ENCODE measurements at places on chromosomes 1 and 21.

DNA sequence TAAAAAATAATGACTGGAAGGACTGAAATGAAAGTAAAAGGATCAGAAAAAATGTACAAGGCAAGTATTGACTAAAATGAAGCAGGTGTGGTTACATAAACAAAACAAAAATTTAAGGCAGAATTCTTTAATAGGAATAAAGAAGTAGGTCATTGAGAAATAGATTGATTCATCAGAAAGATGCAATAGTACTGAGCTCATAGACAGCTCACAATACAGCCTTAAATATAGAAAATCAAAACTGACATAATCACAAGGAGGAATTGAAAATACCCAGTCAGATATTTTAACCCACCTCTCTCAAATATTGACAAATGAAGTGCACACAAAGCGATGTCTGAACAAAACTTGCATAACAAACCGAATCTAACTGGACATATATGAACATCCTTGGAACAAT is 366.8 kb upstream of the DPYD start:
- H3K4me3 ChIP-seq = no peak overlapping the region
- H3K27me3 ChIP-seq = no peaks in the 10 kb centered on the region
- no peaks in the 10 kb centered on the region for H3K4me1 ChIP-seq
- no peaks in the 10 kb centered on the region for H3K36me3 ChIP-seq
- no peak overlapping the region for H3K27ac ChIP-seq

DNA sequence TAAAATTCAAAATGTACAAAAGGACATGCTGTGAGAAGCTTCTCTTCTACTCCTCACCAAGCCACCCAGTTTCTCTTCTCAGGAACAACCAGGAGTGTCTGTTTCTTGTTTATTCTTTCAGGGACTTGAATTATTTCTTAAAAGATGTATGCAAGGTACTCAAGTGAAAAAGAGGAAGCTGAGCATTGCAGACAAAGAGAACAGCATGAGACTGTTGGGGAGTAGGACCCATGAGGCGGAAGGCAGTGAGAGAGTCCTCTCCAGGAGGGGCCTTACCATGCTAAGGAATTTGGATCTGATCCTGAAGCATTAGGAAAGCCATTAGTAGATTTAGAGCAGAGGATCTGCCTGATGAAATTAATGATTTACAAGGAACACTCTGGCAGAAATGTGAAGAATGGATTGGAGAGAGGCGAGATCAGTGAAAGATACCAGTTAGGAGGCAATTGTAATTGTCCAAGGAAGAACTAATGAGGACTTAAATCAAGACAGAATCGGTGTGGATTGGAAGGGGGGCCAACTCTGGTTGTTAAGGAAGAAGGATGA is 14.7 kb upstream of the SSX2IP start:
- DNase-seq = no peak
- no peak overlapping the region for H3K4me3 ChIP-seq
- peaks cover 6% of the 10 kb centered on the region for H3K4me1 ChIP-seq
- H3K27me3 ChIP-seq = no peaks in the 10 kb centered on the region
- no peaks in the 10 kb centered on the region for H3K36me3 ChIP-seq
- H3K27ac ChIP-seq = no peak overlapping the region

- H3K27ac ChIP-seq = no peak overlapping the region
- DNase-seq = no peak
- H3K27me3 ChIP-seq = peaks cover 12% of the 10 kb centered on the region
Measured at GRCh38 chr1:236354330-236355147, 39.5 kb upstream of the EDARADD start.

- peaks cover 6% of the 10 kb centered on the region for H3K4me1 ChIP-seq
- no peak for DNase-seq
- no peak overlapping the region for H3K4me3 ChIP-seq
- H3K27ac ChIP-seq = no peak overlapping the region
Measured at GRCh38 chr1:212853658-212854057, 4.4 kb upstream of the FLVCR1 start.

- peaks cover 5% of the 10 kb centered on the region for H3K27me3 ChIP-seq
- H3K4me1 ChIP-seq = peaks cover 5% of the 10 kb centered on the region
- H3K36me3 ChIP-seq = no peaks in the 10 kb centered on the region
- DNase-seq = no peak
Measured at GRCh38 chr21:42321845-42322244, 6.6 kb upstream of the TFF3 start.

- H3K27me3 ChIP-seq = no peaks in the 10 kb centered on the region
- DNase-seq = no peak
- no peak overlapping the region for H3K4me3 ChIP-seq
- H3K4me1 ChIP-seq = peaks cover 10% of the 10 kb centered on the region
Measured at GRCh38 chr1:239558559-239558958, 172.2 kb downstream of the CHRM3 start.

DNA sequence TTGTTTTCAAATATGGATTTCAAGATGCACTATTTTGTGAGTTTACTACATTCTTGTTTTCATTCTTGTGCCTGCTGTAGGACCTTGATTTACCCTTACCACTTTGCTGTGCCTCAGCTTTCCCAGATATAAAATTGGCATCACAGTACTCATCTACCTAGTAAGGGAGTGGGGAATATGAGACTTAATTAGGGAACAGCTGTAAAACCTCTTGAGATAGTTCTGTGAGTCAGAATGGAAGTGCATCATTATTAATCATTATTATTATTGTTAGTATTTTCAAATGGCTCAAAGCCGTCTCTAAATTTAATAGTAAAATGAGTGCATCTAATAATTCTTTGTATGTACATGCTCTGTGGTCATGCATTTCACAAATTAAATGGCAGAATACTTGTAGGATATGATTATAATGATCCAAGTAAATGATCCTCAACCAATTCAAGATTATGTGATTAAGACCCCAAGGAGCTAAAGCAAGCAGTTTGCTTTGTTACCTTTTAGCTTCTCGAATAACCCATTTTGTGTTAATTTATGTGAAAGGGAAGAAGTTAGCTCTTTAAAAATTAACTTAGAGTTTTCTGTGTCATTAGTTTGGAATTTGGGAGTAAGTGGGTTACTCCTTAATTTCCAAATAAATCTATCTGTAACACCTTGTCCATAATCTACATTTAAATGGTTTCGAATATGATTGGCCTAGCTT is 155.4 kb downstream of the NFIA start:
- no peak for DNase-seq
- no peaks in the 10 kb centered on the region for H3K36me3 ChIP-seq
- H3K27me3 ChIP-seq = peaks cover 3% of the 10 kb centered on the region
- no peaks in the 10 kb centered on the region for H3K4me1 ChIP-seq
- no peak overlapping the region for H3K4me3 ChIP-seq
- no peak overlapping the region for H3K27ac ChIP-seq

DNA sequence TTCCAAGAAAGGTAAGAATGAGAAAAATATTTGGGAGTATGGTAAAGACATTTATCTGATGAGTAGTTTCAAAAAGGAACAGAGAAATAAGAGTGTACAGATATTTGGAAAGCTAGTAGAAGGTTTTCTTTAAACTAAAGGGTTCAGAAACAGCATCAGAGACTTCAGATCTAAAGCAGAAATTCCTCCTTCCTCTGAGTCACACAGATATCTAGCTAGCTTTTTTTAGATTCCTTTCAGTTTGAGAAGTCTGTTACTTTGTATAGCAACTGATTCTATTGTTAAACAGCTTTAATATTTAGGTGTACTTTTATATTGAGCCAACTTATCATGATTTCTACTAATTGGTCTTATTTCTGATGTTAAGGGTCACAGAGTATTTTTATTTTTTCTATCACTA is 4.7 kb downstream of the AMY2B start:
- H3K27me3 ChIP-seq = no peaks in the 10 kb centered on the region
- DNase-seq = no peak
- no peak overlapping the region for H3K4me3 ChIP-seq
- H3K4me1 ChIP-seq = peaks cover 6% of the 10 kb centered on the region
- H3K36me3 ChIP-seq = peaks cover 3% of the 10 kb centered on the region

DNA sequence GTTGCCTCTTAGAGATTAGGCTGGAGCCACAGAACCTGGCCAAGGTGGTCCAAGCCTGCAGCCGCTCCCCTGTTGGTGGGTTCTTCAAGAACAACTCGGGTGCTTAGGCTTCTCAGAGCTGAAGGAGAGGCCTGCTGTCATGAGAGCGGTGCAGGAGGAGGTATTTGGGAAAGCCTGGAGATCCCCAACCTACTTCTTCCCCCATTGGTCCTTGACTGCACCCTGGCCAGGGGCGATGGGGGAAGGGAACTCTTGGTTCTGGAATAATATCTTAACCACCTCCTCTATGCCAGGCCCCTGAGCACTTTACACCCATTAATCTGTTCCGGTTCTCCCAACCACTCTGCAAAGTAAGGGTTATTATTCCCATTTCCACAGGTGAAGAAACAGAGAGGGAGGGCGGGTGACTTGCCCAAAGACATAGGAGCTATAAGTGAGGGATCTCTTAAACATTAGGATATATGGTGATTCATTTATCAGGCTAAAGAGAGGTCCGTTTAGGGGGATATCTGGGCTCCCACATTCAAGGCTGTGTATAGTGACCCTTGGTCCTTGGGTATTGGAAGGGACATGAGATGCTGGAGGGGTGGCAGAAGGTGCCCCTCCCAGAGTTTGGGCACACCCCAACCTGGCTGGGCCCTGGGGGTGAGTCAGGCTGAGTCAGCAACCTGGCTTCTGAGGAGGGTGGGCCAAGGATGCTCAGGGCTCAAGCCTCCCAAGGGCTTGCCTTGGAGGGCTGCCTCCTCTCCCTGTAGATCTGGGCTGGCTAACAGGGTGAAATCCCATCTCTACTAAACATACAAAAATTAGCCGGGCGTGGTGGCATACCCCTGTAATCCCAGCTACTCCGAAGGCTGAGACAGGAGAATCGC is 5.2 kb downstream of the TRNP1 start:
- peaks cover 25% of the 10 kb centered on the region for H3K27me3 ChIP-seq
- H3K4me1 ChIP-seq = peaks cover 4% of the 10 kb centered on the region

DNA sequence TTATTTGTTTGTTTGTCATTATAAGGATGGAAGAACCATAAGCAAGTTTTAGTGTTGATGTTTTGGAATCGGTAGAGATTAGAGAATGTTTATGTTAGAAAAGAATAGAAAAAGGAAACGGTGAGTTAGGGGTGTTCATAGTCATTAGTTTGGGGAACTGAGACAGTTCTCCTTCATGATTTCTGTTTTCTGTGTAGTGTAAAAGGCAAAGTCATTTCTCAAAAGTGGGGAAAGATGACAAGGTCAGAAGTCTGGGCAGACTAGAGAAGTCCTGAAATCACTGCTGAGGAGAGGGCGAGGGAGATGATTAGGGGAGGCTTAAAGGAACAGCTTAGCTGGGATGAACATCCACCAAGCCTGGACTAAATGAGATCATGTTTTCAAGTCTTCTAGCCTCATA is 498.9 kb downstream of the TTLL7 start:
- H3K36me3 ChIP-seq = peaks cover 5% of the 10 kb centered on the region
- no peak overlapping the region for H3K4me3 ChIP-seq
- H3K4me1 ChIP-seq = peaks cover 29% of the 10 kb centered on the region
- H3K27me3 ChIP-seq = no peaks in the 10 kb centered on the region

DNA sequence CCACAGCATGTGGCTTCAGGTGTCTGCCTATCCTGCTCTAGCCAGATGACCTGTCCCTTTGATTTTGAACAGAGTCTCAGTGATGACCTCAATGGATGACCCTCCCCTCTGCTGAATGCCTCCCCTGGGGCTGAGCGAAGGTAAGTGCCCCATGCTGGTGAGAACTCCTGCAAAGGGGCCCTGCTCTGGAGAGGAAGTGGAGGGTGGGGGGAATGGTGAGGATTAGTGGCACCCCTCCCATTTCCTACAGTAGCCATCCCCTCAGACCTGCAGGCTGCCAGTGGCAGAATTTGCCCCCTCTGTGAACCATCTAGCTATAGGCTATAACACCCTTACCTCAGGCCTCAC is 3.7 kb upstream of the PMVK start:
- peaks cover 73% of the 10 kb centered on the region for H3K4me1 ChIP-seq
- DNase-seq = no peak
- H3K27me3 ChIP-seq = no peaks in the 10 kb centered on the region
- peak overlapping the region; percentile 80 for H3K27ac ChIP-seq
- peaks cover 5% of the 10 kb centered on the region for H3K36me3 ChIP-seq

GRCh38 chr1:116323491-116323890 is 49.6 kb upstream of the ATP1A1 start:
- H3K27me3 ChIP-seq = no peaks in the 10 kb centered on the region
- H3K4me1 ChIP-seq = peaks cover 68% of the 10 kb centered on the region
- H3K4me3 ChIP-seq = no peak overlapping the region
- no peak for DNase-seq

GRCh38 chr1:1208713-1209433 is 2.5 kb upstream of the TNFRSF18 start:
- H3K4me3 ChIP-seq = peak overlapping the region; percentile 77
- peak; percentile 83 for DNase-seq
- no peaks in the 10 kb centered on the region for H3K27me3 ChIP-seq

DNA sequence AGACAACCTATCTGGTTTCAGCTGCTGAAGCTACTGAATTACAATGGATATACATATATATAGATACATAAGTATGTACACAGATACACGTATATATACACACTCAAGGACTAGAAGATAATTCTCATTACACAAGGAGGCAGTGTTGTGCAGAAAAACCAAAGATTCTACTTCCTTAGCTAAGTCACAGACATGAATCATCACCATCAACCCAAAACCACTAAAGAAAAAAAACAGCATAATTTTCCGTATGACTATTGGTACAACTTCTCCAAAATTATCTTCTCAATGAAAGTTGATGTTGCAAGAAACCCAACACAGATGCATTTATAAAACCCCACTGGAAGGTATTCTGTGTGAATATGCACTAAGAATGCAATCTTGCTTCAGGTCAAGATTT is 36.8 kb upstream of the RPF1 start:
- H3K4me1 ChIP-seq = peaks cover 23% of the 10 kb centered on the region
- H3K36me3 ChIP-seq = no peaks in the 10 kb centered on the region
- no peak overlapping the region for H3K4me3 ChIP-seq
- H3K27me3 ChIP-seq = peaks cover 5% of the 10 kb centered on the region

- no peak for DNase-seq
- no peaks in the 10 kb centered on the region for H3K36me3 ChIP-seq
- no peaks in the 10 kb centered on the region for H3K4me1 ChIP-seq
- H3K27ac ChIP-seq = no peak overlapping the region
- H3K27me3 ChIP-seq = no peaks in the 10 kb centered on the region
- H3K4me3 ChIP-seq = no peak overlapping the region
Measured at GRCh38 chr21:21864321-21864840, 866.2 kb downstream of the NCAM2 start.

- no peaks in the 10 kb centered on the region for H3K36me3 ChIP-seq
- no peaks in the 10 kb centered on the region for H3K4me1 ChIP-seq
- H3K4me3 ChIP-seq = no peak overlapping the region
- peak; percentile 23 for DNase-seq
Measured at GRCh38 chr1:65958561-65959350, 166.1 kb downstream of the PDE4B start.

GRCh38 chr1:1019122-1019999 is 559 bp upstream of the AGRN start:
- peak; percentile 90 for DNase-seq
- peaks cover 15% of the 10 kb centered on the region for H3K4me1 ChIP-seq
- peaks cover 9% of the 10 kb centered on the region for H3K27me3 ChIP-seq
- H3K27ac ChIP-seq = no peak overlapping the region

- H3K4me3 ChIP-seq = no peak overlapping the region
- no peaks in the 10 kb centered on the region for H3K36me3 ChIP-seq
- H3K27me3 ChIP-seq = no peaks in the 10 kb centered on the region
- DNase-seq = no peak
- H3K27ac ChIP-seq = no peak overlapping the region
Measured at GRCh38 chr1:79363430-79363829, 356.9 kb upstream of the ADGRL4 start.

Data from activated CD4-positive, alpha-beta T cell treated with anti-CD3 and anti-CD28 coated beads for 36 hours (primary cell).